ENCODE measurements at places on chromosomes 4 and X. TPM values are rescaled to one million over a fixed set of nuclear protein-coding genes. Genes with fewer than 3 reads are reported as not detected.

Gene SLC10A6
- total RNA-seq: 1.7 TPM

Gene GAGE2A
- total RNA-seq: not detected

DNA sequence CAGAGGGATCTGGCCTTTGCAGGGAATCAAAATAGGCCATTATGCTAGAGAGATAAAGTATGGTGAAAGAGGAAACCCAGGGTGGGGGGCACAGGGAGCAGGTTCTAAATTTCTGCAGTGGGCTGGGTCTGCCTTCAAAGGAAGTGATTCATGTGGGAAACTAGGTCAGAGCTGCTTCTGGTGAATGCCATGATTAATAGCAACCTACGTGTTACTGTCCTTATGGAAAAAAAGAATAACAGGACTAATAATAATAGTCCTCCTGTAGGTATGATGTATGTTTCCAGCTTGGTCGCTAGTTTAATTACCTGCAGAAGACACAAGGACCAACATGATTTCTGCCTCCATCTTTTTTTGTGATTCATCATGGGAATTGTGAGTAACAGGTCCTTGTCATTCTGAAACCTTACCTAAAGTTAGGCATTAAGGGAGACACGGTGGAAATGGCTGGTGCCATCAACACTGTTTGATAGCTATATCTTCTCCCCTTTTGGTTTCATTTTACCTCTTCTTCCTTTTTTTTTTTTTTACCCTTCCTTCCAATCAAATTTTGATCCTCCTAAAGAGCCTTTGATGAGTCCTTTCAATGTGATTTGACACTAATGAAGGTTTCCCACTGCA, 180.4 kb downstream of the CPEB2 start:
- H3K4me3 ChIP-seq: no peak overlapping the region
- no peak for DNase-seq
- H3K36me3 ChIP-seq: no peaks in the 10 kb centered on the region
- H3K27ac ChIP-seq: no peak overlapping the region
- H3K27me3 ChIP-seq: no peaks in the 10 kb centered on the region

- no peak overlapping the region for H3K27ac ChIP-seq
- no peaks in the 10 kb centered on the region for H3K36me3 ChIP-seq
- H3K27me3 ChIP-seq: no peaks in the 10 kb centered on the region
- DNase-seq: no peak
- no peaks in the 10 kb centered on the region for H3K4me1 ChIP-seq
- H3K4me3 ChIP-seq: no peak overlapping the region
Observed at GRCh38 chr4:153722036-153722435, 37.8 kb downstream of the RNF175 start.

GRCh38 chr4:145482209-145483037, 770 bp downstream of the SMAD1 start:
- no peaks in the 10 kb centered on the region for H3K27me3 ChIP-seq
- peak overlapping the region; percentile 85 for H3K4me3 ChIP-seq
- H3K4me1 ChIP-seq: no peaks in the 10 kb centered on the region
- H3K36me3 ChIP-seq: no peaks in the 10 kb centered on the region

DNA sequence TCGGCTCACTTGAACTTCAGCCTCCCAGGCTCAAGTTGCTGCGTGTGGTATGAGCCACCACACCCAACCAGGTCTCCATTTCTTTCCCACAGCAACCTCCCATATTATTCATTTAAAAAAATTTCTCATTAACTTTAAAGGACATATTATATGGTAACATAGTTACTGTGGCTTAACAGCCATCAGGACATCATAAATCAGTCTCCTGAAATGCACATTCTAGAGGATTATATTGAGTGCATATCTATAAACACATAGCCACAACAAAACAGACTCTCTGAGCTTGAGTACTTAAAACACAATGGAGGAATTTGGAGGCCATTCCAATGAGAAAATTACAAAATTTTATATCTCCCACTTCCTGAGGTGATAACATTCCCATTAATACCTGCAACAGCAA, 61.5 kb downstream of the CORIN start:
- no peak for DNase-seq
- no peak overlapping the region for H3K4me3 ChIP-seq
- no peak overlapping the region for H3K27ac ChIP-seq
- no peaks in the 10 kb centered on the region for H3K4me1 ChIP-seq
- no peaks in the 10 kb centered on the region for H3K27me3 ChIP-seq
- H3K36me3 ChIP-seq: no peaks in the 10 kb centered on the region

- no peaks in the 10 kb centered on the region for H3K36me3 ChIP-seq
- peaks cover 17% of the 10 kb centered on the region for H3K4me1 ChIP-seq
- no peak for DNase-seq
- no peak overlapping the region for H3K27ac ChIP-seq
- no peak overlapping the region for H3K4me3 ChIP-seq
- no peaks in the 10 kb centered on the region for H3K27me3 ChIP-seq
Observed at GRCh38 chr4:15754323-15754722, 23.8 kb upstream of the CD38 start.

DNA sequence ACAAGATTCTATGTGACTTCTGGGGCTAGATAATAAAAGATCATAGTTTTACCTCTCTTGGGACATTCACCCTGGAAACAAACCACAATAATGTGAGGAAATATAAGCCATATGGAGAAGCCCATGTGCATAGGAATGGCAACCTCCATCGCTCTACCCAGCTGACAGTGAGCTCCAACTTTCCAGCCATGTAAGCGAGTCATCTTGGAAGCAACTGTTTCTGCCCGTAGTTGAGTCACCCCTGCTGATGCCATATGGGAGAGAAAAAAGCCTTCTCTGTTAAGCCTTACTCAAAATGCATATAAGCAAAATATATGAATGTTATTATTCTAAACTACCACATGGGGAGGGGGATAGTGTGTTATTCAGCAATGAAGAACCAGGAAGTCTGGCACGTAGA, 31.4 kb upstream of the RELL1 start:
- no peak for DNase-seq
- H3K27me3 ChIP-seq: no peaks in the 10 kb centered on the region
- no peak overlapping the region for H3K27ac ChIP-seq
- no peaks in the 10 kb centered on the region for H3K4me1 ChIP-seq
- H3K4me3 ChIP-seq: no peak overlapping the region
- H3K36me3 ChIP-seq: no peaks in the 10 kb centered on the region

DNA sequence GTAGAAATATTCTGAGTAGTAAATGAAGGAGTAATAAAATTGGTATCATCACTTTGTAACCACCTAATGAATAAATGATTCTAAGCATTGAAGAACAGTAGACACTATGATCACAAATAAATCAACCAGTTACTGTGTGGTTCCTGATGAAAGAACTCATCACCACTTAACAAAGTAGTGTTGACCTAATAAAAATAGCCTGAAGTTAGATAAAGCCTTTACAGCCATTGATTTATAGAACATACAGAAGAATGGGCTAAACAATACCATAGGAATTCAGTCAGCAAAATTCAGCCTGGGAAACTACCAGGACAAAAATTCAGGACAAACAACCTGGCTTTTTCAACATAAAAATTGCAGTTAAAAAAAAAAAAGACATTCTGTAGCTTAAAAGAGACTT, 9.0 kb downstream of the SLC30A9 start:
- H3K27ac ChIP-seq: no peak overlapping the region
- DNase-seq: no peak
- peaks cover 6% of the 10 kb centered on the region for H3K36me3 ChIP-seq
- no peak overlapping the region for H3K4me3 ChIP-seq

DNA sequence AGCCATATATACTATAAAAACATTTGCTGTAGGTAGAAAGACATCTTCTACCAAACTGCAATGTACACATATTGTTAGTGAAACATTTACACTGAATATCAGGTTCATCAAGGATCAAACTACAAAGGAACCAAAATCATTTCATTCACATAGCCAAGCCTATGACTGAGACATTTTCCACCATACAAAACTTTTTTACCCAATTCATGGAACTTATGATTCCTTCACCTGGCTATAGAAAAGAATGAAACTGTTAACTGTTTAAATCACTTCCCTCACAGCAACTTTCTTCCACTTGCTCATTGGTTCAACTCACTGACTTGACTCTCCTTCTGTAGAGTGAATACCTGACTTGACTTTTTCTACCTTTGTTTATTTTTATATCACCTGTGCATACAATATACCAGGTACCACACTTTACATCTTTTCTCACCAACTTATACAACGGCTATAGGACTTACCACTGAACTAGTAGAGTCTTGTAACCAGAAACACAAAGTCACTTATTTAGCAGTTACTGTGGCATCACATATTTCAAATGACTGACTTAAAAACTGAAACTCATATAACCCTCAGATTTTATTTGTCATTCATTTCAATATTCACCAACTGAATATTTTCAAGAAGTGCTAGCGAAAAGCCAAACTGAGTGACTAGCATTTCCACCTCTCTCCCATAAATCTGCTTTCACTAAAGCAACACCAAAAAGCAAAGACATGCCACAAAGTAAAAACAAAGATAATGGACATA, 30.9 kb downstream of the CAMK2D start:
- no peaks in the 10 kb centered on the region for H3K36me3 ChIP-seq
- H3K4me3 ChIP-seq: no peak overlapping the region
- H3K27me3 ChIP-seq: no peaks in the 10 kb centered on the region
- DNase-seq: no peak
- H3K4me1 ChIP-seq: no peaks in the 10 kb centered on the region

GRCh38 chrX:119041175-119041574, 31.6 kb upstream of the CT47C1 start:
- peak; percentile 75 for DNase-seq
- no peaks in the 10 kb centered on the region for H3K36me3 ChIP-seq
- H3K27ac ChIP-seq: peak overlapping the region; percentile 52
- no peaks in the 10 kb centered on the region for H3K27me3 ChIP-seq
